ENCODE measurements at places on chromosomes 11 and 22.

DNA sequence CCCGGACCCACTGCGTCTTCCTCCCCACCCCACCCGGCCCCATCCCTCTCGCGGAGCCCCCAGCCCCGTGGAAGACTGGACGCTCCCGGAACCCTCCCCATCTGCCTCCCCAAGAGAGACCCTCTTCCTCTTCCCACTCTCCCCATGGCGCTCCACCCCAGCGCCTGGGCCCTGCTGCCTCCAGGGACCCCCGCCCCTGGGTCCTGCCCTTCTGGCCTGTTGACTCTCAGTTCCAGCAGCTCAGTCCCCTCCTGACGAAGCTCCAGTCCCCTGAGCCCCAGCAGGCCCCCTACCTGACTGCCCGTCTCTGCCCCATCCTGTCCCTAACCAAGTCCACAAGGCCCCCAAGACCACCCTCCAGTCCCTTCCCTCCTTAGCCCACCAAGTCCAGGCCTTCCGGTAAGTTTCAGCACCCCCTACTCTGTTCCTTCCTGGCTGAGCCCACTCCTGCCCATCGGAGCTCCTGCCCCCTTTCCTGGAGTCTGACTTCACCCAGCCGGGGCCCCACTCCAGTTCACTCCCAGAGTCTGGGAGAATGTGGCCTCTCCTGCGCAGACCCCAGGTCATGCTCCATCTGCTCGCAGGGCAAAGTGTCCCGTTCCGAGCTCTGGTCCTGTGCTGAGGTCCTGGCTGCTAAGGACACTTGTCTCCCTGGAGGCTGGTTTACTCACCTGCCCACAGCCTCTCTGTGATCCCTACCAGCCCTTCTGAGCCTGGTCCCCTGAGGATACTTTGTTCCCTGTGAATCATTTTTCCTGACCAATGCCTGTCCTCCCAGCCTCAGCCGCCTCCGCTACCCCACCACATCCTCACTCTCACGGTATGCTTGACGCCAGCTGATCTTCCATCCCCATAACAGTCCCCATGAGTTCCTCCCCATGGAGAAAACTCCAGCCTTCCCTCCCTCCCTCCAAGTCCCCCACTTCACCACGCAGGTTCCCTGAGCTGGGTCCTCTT, 722 bp downstream of the IFITM10 start:
- no peak for DNase-seq

DNA sequence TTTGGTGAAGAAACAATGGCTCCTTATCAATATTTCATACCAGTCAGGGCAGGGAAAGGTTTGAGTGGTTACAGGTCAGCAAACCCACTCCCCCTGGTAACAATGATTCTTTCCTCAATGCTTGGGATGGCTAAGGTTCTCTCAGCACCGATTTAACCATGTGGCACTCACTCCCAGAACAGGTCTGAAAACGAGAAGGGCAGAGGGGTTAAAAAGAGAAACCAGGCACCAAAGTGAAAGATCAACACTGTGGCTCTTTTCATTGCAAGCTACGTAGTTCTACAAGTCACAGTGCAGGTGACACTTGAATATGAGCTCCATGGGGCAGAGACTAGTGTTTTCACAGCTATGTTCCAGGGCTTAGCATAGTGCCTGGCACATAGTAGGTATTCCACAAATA, 132.4 kb downstream of the PLEKHA7 start:
- DNase-seq, result no peak

DNA sequence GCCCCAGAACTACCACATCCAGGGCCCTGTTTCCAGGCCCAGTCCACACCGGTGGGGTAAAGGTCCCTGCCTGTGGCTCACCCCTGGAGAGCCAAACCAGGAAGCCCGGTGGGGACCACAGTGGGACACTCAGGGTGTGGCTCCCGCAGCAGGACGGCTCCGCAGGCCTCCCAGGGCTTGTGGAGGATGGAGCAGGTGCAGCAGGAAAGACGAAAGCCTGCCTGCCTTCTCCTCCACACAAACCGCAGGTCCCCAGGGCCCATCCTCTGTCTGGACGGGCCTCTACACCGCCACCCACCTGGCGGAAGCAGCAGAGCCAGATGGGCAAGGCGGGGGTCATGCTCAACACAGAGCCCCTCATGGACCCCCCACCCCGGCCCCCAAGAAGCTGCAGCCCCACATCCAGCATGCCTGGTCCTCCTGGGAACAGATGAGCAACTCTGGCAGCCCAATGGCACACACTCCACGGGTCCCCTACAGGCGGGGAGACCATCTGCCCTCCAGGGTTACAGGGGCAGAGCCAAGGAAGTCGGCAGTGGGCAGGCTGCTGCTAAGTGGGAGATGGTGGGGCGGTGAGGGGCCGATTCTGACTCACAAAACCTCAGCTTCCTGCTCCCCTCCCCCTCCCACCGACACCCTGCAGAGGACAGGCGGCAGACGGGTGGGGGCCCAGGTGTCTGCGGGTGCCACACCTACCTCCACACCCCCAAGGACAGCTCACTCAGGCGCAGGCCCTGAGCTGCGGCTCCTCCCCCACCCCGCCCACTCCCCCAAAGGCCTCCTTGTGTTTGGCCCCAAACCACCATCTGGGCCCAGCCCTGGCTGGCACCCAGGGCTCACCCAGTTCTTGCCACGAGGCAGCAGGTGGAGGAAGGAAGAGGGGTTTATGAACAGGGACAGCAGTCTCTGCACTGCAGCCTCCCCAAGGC, 5.2 kb downstream of the SBF1 start:
- DNase-seq, result peak; percentile 83

DNA sequence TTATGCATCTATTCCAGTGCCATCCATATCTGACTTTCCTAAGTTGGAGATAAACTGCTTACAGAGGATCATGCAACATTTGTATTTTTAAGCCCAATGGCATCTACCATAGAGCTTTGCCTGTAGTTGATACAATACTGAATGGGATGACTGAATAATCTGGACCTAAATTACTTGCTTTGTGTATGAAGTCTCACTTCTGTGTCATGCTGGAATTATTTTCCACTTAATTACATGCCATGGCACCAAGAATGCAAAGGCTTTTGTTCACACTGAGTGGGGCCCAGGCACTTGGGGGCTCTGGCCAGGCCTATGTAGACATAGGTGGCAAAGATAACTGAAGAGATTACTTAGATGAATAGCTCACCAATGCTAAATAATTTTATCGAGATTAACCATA, 51.6 kb downstream of the OPCML start:
- no peak for DNase-seq

GRCh38 chr11:97336064-97336463, 946.3 kb downstream of the JRKL start:
- no peak for DNase-seq

DNA sequence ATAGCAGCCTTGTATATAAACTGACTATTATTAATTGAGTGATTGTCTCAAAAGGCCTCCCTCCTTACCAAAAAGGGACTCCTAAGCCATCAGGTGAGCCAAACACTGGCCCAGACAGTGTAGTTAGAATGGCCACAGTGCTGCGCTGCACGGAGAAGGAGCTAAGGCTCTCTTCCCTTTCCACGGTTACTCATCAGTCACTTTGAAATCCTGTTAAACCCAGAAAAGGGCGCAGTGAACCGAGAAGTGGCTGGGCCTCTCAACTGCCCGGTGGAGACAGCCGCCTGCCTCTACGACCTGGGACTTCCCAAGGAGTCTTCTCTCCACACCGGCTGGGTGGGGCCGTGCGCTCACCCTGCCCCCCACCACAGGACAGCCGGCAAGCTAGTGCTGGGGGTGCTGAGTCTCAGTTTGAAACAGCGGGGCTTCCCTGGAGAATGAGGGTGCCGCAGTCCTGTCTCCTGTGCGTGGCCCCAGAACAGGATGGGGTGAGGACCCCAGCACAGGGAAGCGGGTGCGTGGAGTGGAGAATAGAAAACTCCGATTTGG, 1.3 kb downstream of the MYH9 start:
- peak; percentile 34 for DNase-seq

DNA sequence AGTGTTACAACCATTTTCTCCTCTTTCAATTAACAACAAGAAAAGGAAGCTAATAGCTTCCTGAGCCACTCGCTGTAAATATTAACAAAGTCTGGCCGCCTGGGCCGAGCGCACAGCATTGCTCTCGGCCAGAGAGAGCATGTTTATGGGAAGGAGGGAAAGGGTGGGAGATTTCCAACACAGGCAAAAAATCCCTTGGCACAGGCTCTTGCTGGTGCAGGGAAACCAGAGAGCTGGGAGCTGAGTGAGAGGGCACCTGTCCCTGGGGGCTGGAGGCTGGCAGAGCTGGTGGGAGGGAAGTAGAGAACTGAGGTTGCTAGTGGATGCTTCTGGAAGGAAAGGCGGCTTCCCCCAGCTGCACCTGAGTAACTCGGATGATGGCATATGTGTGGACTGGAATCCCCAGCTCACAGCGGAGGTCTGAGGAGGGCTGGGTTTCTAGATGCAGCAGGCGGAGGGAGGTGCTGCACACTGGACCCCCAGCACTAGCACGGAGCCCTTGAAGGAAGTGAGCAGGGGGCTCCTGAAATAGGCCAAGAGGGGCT, 59.6 kb downstream of the FLRT1 start:
- DNase-seq, result no peak

DNA sequence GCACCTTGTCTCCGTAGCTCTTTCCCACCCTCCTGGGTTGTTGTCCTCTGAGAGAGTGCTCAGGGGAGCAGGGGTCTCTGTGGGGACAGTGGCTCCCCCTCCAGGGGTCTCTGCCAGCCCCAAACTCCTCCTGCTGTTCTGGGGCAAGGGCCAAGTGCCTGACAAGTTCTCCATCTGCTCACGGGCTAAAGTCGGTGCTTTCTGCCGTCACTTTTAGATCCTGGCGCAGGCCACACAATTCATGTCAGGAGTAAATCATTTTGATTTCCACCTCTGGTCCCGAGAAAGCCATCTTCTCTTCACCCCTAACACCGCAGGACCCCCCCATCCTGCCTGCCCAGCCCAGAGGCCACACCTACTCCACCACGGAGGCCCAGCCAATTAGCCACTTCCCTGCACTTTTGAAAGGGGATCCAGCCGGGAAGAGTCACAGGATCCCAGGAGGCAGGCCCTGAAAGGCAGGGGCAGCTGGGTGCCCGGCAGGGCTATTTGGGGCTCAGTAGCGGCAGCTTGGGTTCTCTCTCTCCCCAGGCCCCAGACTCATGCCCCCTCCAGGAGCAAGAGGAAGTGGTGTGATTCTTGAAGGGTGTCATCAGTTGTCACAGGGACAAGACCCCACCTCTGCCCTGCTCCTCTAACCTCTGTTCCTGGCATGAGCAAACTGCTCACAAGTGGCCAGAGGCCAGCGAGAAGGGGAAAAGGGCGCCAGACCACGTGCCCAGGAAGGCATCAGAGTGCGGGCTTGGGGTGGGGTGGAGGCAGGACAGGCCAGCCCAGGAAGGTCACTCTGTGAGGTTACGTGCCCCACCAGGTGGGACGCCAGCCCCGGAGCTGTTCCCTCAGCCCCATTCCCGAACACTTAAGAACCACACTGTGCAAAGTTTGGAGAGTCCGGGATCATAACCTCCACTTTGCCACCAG, 1.3 kb downstream of the MACROD1 start:
- no peak for DNase-seq

GRCh38 chr11:2194877-2195755, 23.5 kb upstream of the TH start:
- peak; percentile 36 for DNase-seq

- peak; percentile 83 for DNase-seq
Measured at GRCh38 chr22:45314786-45315185, 5.1 kb downstream of the FAM118A start.

DNA sequence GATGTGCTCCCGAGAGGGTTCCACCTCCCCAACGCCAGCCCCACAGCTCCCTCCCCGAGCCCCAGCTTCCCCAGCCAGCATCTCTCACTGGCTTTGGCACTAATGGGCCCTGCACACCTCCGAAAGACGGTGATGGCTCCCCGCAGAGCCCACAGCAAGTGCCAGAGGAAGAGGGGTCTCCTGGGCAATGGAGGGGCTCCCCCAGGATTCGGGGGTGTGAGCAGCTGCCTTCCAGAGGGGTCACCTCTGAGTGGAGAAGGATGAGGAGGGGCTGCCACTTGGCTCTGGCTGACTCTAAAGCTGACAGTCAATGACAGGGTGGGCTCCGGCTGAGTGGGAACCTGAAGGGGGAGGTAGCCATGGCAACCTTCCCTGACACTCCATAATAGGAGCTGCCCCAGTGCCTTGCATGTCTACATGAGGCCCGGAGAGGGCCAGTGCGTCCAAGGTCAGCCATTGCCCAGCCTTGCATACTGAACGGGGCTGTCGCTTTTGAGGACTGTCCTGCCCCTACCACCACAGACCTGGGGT, 98.6 kb upstream of the SYT13 start:
- no peak for DNase-seq

DNA sequence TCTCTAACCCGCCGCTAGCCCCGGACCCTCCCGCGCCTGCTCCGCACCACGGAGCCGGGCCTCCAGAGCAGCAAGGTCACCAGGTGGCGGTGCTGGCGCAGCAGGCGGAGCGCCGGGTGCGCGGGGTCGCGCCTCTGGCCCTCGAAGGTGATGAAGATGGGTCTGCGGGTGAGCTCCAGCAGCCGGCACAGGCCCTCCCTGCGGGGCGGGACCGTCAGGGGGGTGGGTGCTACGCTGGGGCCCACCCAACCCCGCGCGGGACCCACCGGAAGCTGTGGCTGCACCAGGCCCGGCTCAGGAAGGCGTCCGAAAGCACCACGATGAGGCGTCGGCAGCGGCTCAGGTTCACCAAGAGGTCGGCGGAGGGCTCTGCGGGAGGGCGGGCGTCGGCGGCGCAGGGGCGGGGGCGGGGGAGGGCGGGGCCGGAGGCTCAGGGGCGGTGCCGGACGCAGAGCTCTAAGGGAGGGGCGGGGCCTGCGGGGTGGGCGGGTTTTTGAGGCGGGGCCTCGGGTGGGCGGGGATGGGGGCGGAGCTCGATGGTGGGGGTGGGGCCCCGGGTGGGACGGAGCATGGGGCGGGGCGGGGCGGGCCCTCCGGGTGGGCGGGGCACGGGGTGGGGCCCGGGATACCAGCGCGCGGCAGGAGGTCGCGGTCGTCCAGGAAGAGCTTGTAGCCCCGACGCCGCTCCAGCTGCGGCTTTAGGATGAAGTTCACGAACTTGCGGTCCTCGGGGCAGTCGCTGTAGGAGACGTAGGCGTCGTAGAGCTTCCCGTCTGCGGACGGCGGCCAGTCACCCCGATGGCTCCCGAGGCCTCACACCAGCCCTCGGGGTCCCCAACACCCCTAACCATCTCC, 7.8 kb downstream of the SIGIRR start:
- DNase-seq, result peak; percentile 82

DNA sequence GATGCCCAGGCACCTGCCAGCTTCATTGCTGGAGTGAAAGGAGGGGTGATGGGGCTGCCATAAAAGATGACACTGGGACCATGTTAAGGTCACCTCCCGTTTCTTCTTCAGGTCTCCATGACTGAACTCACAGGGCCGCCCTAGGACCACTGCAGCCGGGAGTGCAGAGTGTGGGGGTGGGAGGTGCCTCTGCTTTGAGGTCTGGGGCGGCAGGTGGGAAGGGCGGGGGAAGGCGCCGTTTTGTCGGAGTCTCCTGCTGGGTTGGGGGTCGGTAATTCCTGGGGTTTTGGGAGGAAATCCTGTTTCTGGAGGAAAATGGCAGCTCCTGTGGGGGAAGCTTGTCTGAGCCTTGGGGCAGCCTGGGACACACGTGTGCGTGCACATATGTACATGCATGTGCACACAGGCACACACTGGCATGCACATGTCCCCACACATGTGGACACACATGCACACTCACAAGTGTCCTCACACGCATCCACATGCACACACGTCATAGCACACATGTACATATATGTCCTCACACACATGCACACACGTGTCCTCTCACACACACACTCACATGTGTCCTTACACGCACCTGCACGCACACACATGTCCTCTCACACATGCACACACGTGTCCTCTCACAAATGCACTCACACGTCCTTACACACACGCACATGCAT, 990.9 kb downstream of the BRD1 start:
- no peak for DNase-seq

Measured in hematopoietic multipotent progenitor cell treated with erythropoietin and hydrocortisone succinate and interleukin-3 and kit ligand, for 8 days (in vitro differentiated cells).